ENCODE measurements at places on chromosomes 3 and 15.

DNA sequence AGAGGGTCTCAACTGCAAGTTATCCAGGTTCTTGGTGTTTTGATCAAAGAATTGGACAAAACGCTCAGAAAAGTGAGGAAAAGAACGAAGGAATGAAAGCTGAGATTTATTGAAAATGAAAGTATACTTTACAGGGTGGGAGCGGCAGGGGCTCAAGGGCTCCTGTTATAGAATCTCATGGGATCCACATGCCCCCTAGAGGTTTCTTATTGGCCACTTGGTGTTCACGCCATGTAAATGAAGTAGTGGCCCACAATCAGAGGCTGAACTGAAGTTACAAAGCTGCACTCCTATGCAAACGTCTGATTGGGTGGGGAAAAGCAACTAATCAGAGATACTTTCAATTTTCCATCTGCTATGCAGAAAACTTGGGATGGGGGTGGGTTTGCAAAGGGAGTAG is 216.7 kb downstream of the PTPRG start:
- no peak for DNase-seq

DNA sequence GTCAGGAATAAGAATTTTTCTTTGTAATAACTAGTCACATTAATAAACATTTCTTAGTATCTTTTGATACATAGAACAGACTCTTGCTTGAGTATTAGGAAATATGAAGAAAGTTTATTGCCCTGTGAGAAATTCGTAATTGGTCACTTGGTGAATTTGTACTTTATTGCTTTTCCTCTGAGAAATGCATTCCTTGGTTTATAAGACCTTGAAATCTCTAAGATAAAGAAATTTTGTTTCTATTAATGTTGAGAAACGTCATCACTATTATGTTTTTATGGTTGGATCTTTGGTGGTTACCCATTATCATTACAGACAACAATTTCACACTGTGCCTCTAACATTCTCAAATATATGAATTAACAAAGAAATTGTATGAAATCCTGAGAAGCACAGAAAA is 652.0 kb upstream of the NECTIN3 start:
- DNase-seq = no peak

DNA sequence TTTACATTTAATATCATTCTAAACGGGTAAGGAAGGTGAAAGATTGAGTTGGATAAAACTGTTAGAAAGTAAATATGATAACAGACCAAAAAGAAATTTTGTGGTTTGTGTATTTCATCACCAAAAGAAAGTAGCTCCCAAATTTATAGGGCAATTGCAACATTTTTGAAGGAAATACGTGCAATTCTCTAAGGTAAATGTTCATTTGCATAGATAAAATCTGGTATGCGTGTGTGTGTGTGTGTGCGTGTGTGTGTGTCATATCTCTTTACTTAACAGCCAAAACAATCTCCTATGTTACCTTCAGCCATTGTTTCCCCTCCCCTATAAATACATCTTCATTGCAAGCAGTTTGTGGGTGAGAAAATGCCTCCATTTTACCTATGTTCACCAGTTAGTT is 208.4 kb downstream of the TNIK start:
- DNase-seq = no peak

DNA sequence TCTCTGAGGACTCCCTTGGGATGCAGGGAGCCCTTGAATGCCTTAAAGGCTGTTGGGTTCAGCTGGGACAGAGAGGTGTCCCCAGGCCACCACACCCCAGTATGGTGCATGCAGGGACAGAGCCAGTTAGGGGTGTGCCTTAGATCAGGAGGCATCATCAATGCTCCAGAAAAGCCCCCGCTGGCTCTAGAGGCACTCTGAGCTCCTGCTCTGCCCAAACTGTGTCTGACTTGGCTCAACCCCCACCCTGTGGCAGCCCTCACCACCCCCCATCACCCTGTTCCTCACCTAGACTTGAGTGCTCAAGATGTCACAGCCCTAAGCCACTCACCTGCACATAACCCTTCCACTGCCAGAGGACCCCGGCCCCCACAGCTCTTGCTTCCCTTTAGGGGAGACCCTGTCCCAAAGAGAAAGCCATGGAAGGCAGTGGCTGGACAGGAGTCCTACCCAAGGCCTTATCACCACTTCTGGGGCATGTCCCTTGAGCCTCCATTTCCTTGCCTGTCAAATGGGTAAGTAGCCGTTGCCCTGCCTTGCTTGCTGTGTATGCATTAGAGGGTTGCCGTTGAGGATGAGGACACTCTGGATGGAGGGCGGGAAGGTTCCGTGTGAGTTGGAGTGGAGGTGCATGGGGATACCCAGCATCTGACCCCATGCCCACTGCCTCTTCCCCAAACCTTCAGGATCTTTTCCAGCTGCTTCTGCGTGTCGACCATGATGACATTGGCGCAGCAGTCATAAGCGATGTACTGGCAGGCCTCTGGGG is 41.4 kb downstream of the ACSBG1 start:
- no peak for DNase-seq

DNA sequence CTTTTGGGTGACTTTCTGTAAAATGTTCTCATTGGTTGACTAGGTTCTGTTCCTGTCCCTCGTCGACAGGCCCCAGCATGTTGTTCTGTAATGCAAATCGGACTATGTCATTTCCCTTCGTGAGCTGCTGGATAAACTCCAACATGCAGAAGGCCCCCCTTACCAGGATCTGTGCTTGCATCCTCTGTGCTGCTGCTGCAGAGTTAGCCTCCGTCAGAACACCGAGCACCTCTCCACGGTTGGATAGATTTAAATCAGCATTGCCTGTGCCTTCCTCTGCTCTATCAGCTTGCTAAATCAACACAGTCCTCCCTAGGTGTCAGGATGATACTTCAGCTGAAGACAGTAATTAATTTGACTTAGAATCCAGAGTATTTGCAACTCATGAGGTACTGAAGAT is 12.7 kb upstream of the MINDY4B start:
- DNase-seq = no peak

- DNase-seq = no peak
Measured at GRCh38 chr15:80609512-80609946, 85.6 kb upstream of the ABHD17C start.

DNA sequence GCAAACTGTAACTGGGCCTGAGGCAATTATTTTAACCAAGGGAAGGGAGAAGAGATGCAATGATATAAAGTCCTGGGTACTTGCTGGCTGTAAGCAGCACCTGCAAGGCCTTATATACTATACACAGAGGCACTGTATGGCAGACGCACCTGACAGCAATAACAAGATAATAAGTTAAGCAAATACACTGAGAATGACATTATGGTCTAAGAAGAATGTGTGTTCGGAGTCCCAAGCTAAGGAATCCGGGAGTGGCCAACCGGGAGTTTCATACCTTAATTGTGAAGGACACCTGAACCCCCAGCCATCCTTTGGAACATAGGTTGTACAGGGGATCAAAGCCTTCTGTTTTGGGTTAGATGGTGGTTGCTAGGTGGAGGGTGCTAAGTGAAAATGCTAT is 13.7 kb downstream of the FAM240A start:
- no peak for DNase-seq

DNA sequence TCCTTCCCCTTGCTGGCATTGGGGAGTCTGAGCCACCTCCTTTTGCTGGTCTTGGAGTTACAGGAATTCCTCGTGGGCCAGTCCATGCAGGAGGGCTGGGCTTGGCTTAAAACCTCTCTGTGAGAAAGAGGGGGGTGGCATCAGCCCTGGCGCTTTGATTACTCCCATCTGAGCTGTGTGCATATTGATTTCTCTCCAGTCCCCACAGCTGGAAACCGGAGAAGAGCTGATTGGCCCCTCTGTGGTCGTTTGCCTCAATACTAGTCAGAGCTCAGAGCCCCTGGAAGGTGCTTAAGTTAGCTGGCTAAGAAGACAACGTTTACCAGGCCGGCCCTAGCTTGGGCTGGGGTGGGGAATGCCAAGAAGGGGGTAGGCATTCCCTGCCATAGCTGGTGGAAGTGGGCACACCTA is 4.0 kb upstream of the RASGRF1 start:
- no peak for DNase-seq

- no peak for DNase-seq
Measured at GRCh38 chr15:48644467-48644826, 1.1 kb downstream of the FBN1 start.

DNA sequence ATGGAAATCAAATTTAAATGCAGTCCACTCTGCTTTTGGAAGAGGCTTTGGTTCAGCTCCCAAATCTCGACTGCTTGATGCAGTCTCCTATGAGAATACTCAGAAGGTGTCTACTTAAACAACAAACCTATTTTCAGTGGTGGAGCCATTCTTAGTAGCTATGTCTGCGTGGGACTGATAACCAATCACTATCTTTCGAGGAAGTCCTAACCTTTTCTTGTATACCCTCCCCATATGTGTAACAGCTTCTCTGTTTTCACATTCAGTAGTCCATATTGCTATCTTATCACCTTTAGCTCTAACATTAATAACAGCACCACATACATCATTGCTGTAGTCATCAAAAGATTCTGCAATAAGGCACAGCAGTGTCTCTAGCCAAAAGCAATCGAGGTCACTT is 333.0 kb upstream of the ATP11B start:
- no peak for DNase-seq

- DNase-seq = no peak
Measured at GRCh38 chr3:193564012-193564411, 9.3 kb upstream of the ATP13A4 start.

DNA sequence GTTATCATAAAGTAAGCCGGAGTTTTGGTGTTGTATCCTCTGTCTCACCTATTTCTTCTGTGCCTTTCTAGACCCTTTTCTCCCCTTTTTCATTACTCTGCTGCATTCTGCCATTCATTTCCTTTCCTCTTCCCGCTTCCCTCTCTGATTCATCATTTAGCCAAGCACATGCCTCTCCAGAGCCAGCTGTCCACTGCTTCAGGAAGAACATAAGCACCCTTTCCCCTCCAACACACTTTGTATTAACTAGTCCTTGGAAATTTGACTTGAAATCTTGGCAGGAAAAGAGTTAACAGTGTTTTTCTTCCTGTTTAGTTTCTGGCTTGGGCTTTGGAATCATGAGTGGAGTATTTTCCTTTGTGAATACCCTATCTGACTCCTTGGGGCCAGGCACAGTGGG is 9.7 kb downstream of the APH1B start:
- DNase-seq = no peak

Data from activated CD8-positive, alpha-beta memory T cell treated with anti-CD3 and anti-CD28 coated beads for 48 hours (primary cell).